Lung (tissue), 17 donors: ENCODE measurements at places on chromosomes 6 and 20. TPM values are rescaled to one million over a fixed set of nuclear protein-coding genes. Genes with fewer than 3 reads are reported as not detected.

LPA gene
- not detected for polyA plus RNA-seq

KHDC1L gene
- not detected for polyA plus RNA-seq

CFAP61 gene
- polyA plus RNA-seq = 2.0 TPM

SGK2 gene
- polyA plus RNA-seq = 0.15 TPM

SMOC2 gene
- 6.4 TPM for polyA plus RNA-seq

ERVFRD-1 gene
- polyA plus RNA-seq = 0.06 TPM

DCDC2 gene
- polyA plus RNA-seq = 2.6 TPM
